CD4-positive, CD25-positive, alpha-beta regulatory T cell (primary cell): ENCODE measurements at places on chromosomes 1 and 21.

DNA sequence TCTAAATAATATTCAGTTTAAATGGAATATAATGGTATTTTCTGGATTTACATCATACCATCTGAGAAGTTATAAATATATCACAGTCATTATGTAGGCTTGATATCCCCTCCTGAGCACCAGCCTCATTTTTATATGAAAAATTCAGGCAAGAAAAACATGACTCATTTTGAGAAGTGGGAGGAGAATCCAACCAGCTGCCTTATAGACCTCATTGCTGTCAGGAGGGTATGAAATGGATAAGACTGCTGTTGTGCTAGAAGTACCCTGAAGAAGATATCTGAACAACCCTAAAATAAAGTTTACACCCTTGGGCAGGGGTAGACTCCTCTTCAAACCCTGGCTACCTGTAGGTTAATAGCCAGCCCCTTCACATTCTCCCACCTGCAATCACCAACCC, 8.8 kb downstream of the GIPC2 start:
- DNase-seq: no peak

DNA sequence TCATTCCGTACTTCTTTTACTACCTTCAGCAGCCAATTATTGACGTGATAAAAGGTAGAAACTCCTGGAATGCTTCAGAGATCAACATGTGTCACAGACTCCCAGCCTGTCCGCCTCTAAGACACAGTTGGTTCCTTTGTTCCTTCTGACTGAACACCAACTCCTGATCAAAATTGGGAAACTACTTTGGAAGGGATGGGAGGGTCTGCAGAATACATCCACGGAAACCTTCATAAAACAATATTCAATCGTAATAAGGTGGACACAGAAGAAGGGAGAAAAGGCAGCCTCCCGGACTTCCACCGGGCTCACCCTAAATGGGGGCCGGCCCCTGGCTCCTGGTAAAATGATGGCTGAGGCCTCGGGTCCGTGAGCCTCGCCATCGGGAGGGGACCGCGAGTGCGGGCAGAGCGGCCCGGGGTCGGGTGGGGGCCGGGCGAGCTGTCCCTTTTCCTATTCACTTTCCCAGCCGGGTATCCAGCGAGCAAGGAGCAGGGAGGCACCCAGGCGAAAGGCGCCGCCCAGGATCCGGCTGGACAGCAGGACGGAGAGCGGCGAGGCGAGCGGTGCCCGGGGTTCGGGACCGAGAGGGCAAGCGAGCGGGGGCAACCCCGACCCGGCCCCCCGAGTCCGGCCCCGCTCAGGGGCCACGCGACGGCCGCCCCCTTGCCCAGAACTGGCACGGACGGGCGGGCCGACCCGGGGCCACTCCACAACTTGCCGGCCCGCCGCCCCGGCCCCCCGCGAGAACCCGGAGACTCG, 805 bp downstream of the NRIP1 start:
- no peak for DNase-seq

GRCh38 chr1:35470977-35471613, 86.1 kb downstream of the KIAA0319L start:
- no peak for DNase-seq

DNA sequence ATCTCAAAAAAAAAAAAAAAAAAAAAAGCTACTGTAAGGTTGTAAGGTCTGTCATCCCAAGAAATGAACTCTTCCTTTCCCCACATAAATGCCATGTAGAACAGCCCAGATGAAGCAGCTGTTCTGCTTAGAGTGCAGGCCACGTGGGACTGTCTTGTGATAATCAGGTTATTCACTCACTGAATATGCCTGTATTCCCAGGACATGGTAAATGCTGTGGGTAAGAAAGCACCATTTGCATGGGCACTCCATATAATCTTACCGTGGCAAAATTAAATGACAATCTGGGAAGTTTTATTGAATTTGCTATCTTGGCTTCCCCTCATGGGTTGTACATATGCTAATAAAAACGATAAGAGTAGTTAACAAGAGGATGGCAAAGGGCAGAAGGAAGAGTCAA, 13.8 kb downstream of the RGS5 start:
- DNase-seq: no peak

DNA sequence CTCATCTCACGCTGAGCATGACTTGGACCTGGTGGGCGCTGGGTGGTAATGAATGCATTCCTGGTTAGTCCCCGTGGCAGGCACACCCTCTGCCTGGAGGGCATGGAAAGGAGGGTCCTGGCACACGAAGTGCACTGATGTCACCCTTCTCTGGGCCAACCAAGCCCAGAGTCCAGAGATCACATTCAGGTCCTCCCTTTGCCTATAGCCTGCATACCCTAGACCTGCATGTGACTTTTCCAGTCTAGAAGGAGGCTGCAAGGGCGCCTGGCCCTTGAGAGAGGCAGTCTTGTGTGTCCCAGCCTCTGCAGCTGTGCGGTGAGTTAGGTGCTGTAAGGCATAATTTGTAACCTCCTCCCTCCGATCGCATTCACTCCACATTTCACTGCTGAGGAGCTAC, 22.1 kb downstream of the PADI2 start:
- no peak for DNase-seq

- DNase-seq: peak; percentile 80
These were observed 56.8 kb upstream of the PRDX6 start for GRCh38 chr1:173420330-173420806.

- DNase-seq: no peak
These were observed 247.9 kb downstream of the AMY1C start for GRCh38 chr1:103997631-103998030.

DNA sequence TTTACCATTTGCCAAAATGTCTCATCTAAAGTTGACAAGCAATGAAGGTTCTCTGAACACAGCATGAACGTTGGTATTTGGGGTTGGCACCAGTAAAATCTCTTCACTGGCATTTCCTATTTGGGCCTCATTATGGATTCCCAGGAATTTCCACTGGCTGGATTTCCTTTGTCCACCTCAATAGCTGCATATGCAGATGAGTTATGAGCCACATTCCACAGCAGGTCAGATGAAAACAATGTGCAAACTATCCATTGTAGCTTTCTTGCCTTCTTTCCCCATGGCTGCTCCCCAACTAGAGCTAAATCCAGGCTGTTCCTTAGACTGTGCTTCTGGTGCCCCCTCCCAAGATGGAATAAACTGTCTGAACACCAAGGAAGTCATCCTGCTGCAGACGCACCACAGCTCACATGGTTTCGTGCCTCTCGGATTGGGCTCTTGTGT, 168.1 kb upstream of the FGGY start:
- DNase-seq: no peak

- no peak for DNase-seq
These were observed 42.2 kb upstream of the WASF2 start for GRCh38 chr1:27531959-27532685.

GRCh38 chr1:247366926-247367645, 35.4 kb upstream of the ZNF496 start:
- no peak for DNase-seq

- DNase-seq: no peak
These were observed 522.5 kb downstream of the PTBP2 start for GRCh38 chr1:97243973-97244560.

- DNase-seq: no peak
These were observed 32.5 kb upstream of the FHAD1 start for GRCh38 chr1:15214527-15214926.

GRCh38 chr1:4658643-4659628, 4.5 kb downstream of the AJAP1 start:
- no peak for DNase-seq
